ENCODE measurements at places on chromosomes 1 and 21.

- DNase-seq = peak; percentile 50
These were observed 956 bp downstream of the CPLANE2 start for GRCh38 chr1:16235944-16236510.

GRCh38 chr1:55578646-55579045 lies 363.5 kb upstream of the USP24 start:
- no peak for DNase-seq

DNA sequence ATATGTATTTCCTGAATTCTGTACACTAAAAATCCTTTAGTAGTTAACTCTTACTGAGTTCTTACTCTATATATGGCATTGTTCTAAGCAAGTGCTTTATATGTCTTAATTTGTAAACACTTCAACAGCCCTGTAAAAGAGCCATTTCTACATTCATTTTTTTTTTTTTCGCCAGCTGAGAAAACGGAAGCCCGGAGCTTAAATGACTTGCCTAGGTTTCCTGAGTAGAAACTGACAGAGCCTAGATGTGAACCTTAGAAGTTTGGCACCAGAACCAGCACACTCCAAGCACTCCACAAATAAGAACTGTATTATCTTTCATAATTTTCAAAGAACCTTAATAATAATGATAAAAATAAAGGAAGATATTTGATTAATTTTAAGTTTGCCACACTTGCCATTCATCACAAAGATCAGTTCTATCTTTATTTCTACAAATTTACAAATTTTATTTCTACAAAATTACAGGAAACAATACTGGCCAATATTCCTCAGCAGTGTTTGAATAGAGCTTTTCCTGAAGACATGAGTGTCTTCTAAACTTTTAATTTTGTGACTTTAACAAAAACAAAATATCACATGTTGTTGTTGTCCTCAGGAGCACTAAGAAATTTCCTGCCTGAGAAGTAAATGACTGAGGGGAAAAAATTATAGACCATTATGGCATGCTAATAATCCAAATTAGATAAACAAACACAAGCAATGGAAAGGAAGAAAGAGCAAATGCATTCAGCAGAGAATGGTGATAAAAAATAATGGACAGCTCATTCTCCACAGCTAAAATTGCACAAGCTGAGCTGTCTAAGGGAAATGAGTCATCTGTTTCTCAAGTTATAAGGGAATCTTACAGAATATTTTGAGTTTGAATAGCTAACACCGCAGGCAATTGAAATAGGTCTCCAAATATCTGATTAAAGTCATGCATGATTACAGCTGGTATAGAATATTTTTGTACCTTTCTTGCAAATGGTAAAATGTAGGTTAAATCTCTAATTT lies 71.2 kb downstream of the DPYD start:
- DNase-seq = no peak

- no peak for DNase-seq
These were observed 3.5 kb upstream of the UTS2 start for GRCh38 chr1:7856345-7856744.

DNA sequence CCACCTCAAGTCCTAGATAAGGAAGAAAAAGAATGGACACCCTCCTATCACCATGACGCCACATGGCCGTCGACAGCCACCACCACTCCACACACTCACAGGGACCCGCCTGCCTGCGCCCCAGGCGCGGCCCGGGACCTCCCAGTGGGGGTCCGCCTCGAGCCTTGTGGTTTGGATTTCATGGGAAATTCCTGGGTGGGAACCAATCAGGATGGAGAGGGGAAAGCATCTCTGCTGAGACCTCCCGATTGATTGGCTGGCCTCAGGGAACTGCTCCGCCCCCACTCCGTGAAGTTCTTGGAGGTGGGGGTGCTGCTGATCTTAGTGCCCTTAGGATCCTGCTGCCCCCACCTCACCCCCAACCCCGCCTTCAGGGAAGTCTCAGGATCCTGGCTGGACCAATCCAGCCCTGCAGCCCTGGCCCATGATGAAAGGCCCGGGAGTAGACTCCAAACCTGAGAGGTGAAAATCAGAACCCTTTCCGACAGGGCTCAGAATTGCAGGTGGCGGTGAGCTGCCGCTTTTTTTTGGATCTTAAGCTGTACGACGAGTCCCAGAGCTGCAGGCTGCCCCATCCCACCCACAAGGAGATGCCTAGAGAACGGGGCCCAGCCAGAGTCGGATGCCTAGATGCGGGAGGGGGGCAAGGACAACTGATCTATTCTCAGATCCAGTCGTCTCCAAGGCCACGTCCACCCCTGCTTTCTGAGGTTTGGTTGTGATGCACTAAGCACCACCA lies 29.0 kb upstream of the TMEM51 start:
- no peak for DNase-seq

GRCh38 chr1:233714631-233715217 lies 100.8 kb downstream of the KCNK1 start:
- DNase-seq = no peak

DNA sequence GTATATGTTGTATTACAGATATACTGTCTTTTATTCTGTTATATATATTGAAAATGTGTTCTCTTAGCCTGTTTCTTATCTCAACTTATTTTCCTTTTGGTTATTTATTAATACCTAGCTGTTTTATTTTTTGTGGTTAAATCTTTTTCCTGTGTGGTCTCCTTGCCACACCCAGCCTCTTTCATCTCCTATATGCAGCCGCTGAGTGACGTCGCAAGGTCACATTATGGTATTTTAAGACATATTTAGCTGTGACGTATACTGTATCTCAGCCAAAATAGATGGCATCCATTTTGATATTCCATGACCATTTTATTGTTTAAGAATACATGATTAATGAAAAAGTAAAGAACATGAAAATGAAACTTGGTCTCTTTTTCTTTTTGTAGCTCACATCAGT lies 29.1 kb downstream of the CENPF start:
- peak; percentile 49 for DNase-seq

DNA sequence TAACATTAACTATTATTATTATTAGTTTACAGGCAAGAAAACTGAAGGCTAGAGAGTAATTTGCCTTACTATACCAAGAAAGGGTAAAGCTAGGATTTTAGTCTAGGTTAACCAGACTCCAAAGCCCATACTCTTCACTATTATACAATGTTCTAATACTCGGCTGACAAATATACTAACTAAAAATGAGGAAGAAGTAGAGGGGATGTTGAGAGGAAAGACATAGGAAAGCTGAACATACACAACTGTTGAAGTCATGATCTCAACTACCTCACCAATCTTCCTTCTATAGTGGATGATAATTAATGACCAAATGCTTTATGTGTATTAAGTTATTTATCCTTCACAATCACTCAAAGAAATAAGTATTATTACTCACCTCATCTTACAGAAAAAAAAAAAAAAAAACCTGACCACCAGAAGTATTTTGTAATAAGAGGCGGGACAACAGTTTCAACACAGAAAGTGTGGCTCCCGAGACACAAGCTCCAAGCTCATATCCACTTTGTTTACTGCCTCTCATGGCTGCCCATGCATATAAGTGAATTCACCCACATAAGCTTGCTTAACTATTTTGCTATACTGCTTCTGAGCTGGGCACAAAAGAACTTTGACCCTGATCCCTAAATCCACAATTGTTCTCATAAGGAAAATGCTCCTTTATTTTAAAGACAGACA lies 78.0 kb downstream of the USP1 start:
- no peak for DNase-seq

GRCh38 chr1:171257607-171258076 lies 9.3 kb downstream of the FMO1 start:
- no peak for DNase-seq

All from T-cell (primary cell).